Posterior cingulate gyrus (tissue), 11 donors: ENCODE measurements at places on chromosomes 13 and 19.

GRCh38 chr19:55901369-55902079 is 30.6 kb downstream of the NLRP13 start:
- DNase-seq = no peak

DNA sequence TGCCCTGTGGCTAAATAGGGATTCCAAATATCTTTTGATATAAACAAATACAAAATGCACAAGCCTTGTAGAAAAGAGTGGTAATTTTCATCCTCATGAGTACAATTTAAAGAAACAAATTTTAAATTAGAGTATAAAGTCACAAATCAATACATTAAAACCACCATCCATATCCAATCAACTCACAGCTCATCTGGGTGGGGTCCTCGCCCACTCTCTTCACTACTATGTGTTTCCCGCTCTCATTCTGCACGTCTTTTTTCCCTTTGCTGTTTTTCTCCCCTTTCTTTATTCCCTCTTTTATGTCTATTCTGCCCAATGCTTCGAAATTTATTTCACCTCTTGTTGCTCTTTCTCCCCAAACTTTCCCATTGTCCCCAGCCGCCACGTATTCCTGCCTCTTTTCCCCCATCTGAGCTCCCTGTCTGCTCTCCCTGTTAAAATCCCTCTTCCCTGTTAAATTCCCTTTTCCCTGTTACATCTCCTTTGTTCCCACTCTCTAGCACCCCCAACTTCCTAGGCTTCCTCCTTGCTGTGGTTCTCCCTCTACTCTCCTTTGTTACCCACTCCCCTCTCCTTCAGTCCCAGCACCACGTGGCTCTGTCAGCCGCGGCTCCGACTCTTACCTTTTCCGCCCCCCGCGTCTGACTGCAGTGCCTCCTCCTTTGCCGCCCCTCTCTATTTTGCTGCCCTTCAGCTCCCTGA is 1.3 kb downstream of the ZNF616 start:
- DNase-seq = peak; percentile 11

GRCh38 chr19:33703438-33703750 is 81.6 kb downstream of the CHST8 start:
- DNase-seq = no peak

GRCh38 chr13:112820318-112820717 is 130.5 kb downstream of the ATP11A start:
- no peak for DNase-seq

DNA sequence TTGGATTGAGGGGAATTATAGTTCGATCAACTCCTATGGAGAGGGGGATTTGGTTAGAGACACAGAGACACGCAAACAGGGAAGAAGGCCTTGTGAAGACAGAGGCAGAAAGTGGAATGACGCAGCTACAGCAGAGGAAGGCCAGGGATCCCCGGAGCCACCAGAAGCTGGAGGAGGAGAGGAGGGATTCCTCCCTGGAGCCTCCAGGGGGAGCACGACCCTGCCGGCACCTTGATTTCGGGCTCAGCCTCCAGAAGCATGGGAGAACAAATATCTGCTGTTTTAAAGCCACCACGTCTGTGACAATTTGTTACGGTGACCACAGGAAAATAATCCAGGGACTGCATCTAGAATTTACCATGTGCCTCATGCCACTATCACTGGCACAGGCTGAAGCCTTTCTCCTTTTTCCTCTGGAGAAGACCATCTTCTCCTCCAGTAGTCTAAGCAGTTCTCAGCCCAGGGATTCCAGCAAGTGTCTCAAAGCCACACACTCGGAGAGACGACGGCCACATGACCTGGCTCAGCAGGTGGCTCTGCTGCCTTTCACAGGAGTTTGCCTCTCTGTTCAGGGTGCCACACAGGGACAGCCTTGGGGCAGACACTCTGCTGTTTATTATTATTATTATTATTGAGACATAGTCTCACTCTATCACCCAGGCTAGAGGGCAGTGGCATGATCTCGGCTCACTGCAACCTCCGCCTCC is 39.9 kb upstream of the CCNE1 start:
- peak; percentile 38 for DNase-seq

GRCh38 chr13:44331912-44332851 is 41.4 kb upstream of the SERP2 start:
- peak; percentile 41 for DNase-seq
